Esophagus mucosa (tissue), 1 donor: ENCODE measurements at places on chromosomes 1 and 21. TPM values are rescaled to one million over a fixed set of nuclear protein-coding genes. Genes with fewer than 3 reads are reported as not detected.

DNA sequence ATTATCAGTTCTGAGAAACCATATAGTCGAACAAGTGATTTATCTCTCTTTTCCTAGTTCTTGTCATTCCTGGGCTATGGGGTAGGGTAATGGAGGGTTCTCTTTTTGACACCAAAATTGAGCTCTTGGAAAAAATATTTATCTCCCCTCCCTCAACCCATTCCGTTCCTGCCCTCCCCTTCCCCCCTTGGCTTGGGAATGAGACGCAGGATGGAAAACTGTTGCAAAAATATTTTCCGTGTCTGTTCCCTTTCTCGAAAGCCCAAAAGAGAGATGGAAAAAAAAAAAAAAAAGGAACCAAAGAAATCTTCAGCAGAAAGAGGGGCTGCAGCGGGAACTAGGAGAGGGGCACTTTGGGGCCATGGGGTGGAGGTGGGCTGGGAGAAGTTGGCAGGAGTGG lies 766 bp downstream of the ATP2B4 start:
- no peak for ATAC-seq

- no peak for ATAC-seq
These were observed 106.4 kb upstream of the MARK1 start for GRCh38 chr1:220421508-220421907.

DNA sequence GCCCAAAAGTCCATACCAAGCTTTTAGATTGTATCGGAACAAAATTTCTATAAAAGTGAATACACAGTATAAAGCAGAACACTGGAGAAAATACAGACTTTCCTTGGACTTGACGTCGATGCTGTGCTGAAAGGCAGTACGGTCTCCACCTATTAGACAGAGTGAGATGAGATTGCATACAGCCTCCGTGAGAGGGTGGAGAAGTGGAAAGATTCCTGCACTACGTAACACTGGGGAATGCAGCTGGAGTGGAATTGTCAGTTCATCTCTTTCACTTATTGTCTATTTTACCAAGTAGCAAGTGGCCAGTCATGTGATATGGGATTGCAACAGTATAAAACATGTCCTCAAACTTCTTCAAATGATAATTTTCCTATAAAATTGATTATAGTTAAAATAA lies 209.5 kb downstream of the ZP4 start:
- no peak for ATAC-seq

DNA sequence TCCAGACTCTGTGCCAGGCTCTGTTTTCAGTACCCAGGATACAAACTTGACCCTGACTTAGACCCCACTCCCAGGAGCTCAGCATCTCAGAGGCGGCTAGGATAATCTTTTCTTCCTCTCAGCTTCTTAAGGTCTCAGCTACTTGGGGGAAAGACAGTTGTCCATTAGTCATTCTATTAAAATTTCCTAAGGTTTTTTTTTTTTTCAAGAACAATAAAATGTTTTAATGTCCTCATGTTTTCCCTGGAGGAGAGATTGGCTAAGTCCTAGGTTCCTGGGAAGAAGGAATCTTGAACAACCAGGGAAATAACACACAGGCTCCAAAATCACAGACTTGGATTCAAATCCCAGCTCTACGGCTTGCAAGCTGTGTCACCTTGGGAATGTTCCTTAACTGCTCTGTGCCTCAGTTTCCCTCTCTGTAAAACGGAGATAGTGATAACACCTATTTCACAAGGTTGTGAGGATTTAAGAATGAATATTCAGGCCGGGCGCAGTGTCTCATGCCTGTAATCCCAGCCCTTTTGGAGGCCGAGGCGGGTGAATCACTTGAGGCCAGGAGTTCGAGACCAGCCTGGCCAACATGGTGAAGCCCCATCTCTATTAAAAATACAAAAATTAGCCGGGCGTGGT lies 33.0 kb downstream of the CDK18 start:
- ATAC-seq: no peak

DNA sequence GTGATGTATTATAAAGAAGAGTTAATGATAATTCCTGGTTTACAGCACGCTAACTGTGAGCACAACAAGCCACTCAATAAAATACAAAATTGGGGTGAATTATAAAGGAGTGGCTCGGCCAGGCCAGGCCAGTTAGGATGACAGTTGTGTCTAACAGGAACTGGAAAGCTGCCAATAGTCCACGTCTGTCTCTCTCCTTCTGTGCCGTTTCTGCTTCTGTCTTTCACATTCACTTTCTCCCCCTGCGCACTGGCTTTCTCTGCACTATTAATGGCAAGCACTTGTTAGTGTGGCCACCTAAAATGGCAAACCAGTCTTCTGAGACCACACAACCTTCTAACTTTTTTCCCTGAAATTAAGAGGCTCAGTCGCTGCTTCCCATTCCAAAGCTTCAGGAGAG lies 394.3 kb downstream of the NTNG1 start:
- ATAC-seq: no peak

- ATAC-seq: no peak
These were observed 9.2 kb upstream of the PLA2G4A start for GRCh38 chr1:186819563-186819962.

SPATA17 gene
- 1.00 TPM for total RNA-seq

DNA sequence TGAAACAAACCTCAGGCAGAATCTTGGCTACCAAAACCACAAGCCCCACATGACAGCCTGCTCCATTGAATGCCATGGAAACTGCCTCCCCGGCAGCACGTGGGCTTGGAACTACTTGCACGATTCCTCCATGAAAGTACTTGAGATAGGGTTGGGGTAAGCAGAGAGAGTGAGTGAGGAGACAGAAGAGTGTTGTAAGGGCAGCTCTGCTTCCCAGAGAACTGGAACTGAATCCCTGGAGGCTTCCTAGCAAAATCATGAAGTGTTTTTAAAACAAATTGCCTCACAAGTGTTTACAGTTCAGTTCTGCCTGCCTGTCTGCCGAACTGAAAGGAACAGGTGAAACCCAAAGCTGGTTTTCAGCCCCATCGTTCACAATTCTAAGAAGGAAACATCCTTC lies 35.3 kb upstream of the DNASE2B start:
- ATAC-seq: no peak

DNA sequence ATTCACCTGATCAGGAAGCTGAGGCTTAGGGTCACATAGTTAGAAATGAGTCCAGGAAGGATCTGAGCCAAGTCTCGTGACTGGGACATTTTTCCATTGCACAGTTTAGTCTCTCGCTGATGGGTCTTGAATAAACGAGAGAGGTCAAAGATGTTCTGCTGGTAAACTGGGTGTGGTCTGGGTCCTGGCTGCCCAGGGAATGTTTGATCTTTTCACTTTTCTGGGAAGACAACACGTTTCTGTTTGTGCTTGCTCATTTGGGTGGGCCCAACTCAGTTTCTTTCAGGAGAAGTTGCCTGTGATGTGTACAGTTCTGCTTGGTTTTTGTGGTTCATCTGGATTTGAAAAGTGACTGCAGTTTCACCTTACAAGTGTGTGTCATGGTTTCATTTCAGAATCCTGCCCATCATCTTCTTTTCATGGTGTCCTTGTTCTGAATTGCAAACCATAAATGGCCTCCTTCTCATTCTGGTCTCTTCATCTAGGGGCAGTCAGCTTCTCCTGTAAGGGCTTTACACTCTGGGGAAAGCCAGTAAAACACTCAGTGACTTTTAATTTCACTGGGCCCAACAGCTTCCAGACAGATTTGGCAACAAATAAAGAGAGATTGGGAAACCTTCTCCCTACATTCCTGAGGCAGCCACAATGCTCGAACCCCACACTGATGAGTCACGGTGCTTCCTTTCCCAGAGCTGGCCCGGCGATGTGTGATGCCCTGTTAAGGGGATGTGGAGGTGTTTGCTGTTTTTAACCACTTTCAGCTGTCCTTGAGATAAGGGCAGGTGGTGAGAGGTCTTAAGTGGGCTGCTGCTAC lies 7.2 kb upstream of the TACSTD2 start:
- ATAC-seq: peak; percentile 80

NVL gene
- total RNA-seq: 15.7 TPM

BATF3 gene
- 0.68 TPM for total RNA-seq

VHLL gene
- not detected for total RNA-seq

DNA sequence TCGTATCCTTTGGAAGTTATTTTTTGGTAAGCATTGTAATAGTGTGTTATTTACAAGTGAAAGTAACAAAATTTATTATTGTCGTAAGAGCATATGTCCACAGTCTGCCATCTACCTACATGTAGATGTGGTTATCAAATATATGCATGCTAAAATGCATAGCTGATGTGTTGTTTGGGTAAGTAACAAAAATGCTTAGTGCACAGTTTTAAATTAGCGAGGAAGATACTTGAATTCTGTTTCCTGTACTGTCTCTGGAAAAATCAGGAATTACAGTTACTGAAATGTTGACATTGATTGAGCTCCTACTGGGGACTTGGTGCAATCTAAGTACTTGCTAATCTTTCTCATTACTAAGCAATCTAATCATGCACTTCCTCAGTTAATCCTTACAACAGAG lies 14.3 kb downstream of the WDR64 start:
- ATAC-seq: no peak

GRCh38 chr21:16678429-16679160 lies 834.2 kb upstream of the CXADR start:
- ATAC-seq: no peak

- ATAC-seq: no peak
These were observed 673.6 kb downstream of the MATN1 start for GRCh38 chr1:30049748-30050296.

- no peak for ATAC-seq
These were observed 131.8 kb downstream of the PDE4B start for GRCh38 chr1:65924471-65924870.
